ENCODE measurements at places on chromosomes 11 and 22.

GRCh38 chr22:49151256-49152126 is 676.2 kb downstream of the BRD1 start:
- DNase-seq = no peak

DNA sequence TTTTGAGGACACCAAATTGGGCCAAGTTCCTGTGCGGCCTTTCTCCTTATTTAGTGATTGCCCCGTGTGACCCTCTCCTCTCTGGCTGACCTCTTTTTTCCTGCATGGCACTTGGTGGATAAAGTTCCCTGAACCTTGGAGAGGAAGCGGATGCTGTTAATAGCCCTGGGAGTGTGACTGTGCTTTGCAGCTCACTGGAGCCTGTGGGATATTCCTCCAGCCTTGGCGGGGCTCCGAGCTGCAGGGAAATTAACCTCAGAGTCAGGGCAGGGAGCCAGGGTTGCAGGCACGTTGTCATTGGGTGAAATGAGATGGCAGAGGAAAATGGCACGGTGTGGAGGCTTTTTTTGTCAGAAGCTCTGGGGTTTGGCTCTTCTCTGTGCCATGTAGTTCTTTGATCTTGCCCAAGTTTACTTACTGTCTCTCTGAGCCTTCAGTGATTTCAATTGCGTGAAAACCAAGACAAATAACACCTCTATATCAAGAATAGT is 965 bp downstream of the OR9Q1 start:
- DNase-seq = no peak

GRCh38 chr22:50072714-50073538 is 12.3 kb downstream of the MLC1 start:
- no peak for DNase-seq

GRCh38 chr22:46036558-46037408 is 59.8 kb upstream of the WNT7B start:
- peak; percentile 41 for DNase-seq

- no peak for DNase-seq
Observed at GRCh38 chr11:121767433-121767832, 314.7 kb upstream of the SORL1-AS1 start.

GRCh38 chr11:94854770-94855633 is 86.8 kb downstream of the AMOTL1 start:
- DNase-seq = no peak

GRCh38 chr11:134120921-134121526 is 52.2 kb downstream of the JAM3 start:
- DNase-seq = no peak

- DNase-seq = no peak
Observed at GRCh38 chr11:123330948-123331347, 99.1 kb upstream of the GRAMD1B start.

- DNase-seq = peak; percentile 68
Observed at GRCh38 chr11:47177229-47177845, 658 bp upstream of the ARFGAP2 start.
